ENCODE measurements at places on chromosomes 11 and 22.
A peak's percentile ranks its signal among the peaks of the same experiment; 100 is the strongest.

- DNase-seq: no peak
Observed at GRCh38 chr11:15468466-15468865, 353.7 kb downstream of the INSC start.

GRCh38 chr11:66311965-66312548 is 4.8 kb downstream of the CD248 start:
- peak; percentile 92 for DNase-seq

DNA sequence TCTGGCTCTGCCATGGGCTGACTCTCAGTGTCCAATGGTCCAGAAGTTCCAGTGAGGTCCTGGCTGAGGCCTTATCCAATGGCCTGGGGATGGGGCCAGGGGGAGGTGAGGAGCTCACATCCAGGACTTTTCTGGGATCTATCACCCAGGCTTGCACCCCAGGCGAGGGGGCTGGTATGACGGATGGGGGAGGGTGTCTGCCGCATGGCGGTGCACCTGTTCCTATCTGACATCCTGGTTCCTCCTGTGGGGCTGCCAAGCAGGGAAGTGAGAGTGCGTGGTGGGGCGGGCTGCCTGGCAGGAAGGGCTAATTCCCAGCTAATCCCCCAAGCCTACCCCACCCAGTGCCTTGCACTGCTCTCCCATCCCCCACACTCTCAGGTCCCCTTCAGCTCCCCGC is 102.1 kb downstream of the NECTIN1 start:
- no peak for DNase-seq

GRCh38 chr11:65454311-65454695 is 31.7 kb downstream of the NEAT1 start:
- DNase-seq: no peak
